ENCODE measurements at places on chromosomes 13 and 19. TPM values are rescaled to one million over a fixed set of nuclear protein-coding genes. Genes with fewer than 3 reads are reported as not detected.

The RELB gene
- total RNA-seq, result 13.1 TPM

The KLK2 gene
- total RNA-seq, result 0.69 TPM

The FFAR1 gene
- total RNA-seq, result not detected

The C19orf44 gene
- 5.9 TPM for total RNA-seq

The RGL3 gene
- total RNA-seq, result 49.4 TPM

The POLD1 gene
- 141 TPM for total RNA-seq

The SYNGR4 gene
- total RNA-seq, result not detected

The PRSS57 gene
- not detected for total RNA-seq

The B3GNT8 gene
- total RNA-seq, result 0.70 TPM

The SLC17A7 gene
- 1.6 TPM for total RNA-seq

The SPRED3 gene
- total RNA-seq, result 3.9 TPM

The RFPL4AL1 gene
- total RNA-seq, result not detected

The SCN1B gene
- total RNA-seq, result 3.4 TPM

The ZNF433 gene
- total RNA-seq, result 2.0 TPM

The CRTC1 gene
- 5.4 TPM for total RNA-seq

The ASF1B gene
- 33.3 TPM for total RNA-seq

The IL17D gene
- 2.3 TPM for total RNA-seq

The SETDB2 gene
- total RNA-seq, result 5.8 TPM

The TEX26 gene
- total RNA-seq, result not detected

The IL12RB1 gene
- total RNA-seq, result not detected

The ZGLP1 gene
- total RNA-seq, result 4.7 TPM

The SOX1 gene
- total RNA-seq, result 0.04 TPM

The MYO9B gene
- total RNA-seq, result 65.6 TPM

The CYP2A6 gene
- total RNA-seq, result not detected

The LIM2 gene
- total RNA-seq, result not detected

The COL4A1 gene
- total RNA-seq, result 112 TPM

The KLF16 gene
- 20.2 TPM for total RNA-seq

The NXNL1 gene
- total RNA-seq, result not detected

The FGF9 gene
- not detected for total RNA-seq

The CCDC169 gene
- total RNA-seq, result 57.1 TPM

The CYP4F2 gene
- not detected for total RNA-seq

The SLC25A41 gene
- not detected for total RNA-seq

The DNAAF3 gene
- 5.6 TPM for total RNA-seq

The MAP3K10 gene
- total RNA-seq, result 13.7 TPM

The NLRP4 gene
- 0.19 TPM for total RNA-seq

The SLC6A16 gene
- total RNA-seq, result 0.31 TPM

The CLEC17A gene
- total RNA-seq, result 0.17 TPM

The ZNF93 gene
- total RNA-seq, result 123 TPM

The NUMBL gene
- total RNA-seq, result 28.5 TPM

The LILRB2 gene
- total RNA-seq, result not detected

The ZNF724 gene
- 77.5 TPM for total RNA-seq

The N4BP2L1 gene
- total RNA-seq, result 4.1 TPM

The IPO5 gene
- total RNA-seq, result 353 TPM

The LRRC25 gene
- not detected for total RNA-seq

The TGFBR3L gene
- total RNA-seq, result 1.7 TPM

The SIGLEC5 gene
- not detected for total RNA-seq
